ENCODE measurements at places on chromosomes 5 and 9.

- no peak for DNase-seq
Observed at GRCh38 chr9:109052416-109052815, 39.1 kb upstream of the CTNNAL1 start.

- no peak for DNase-seq
Observed at GRCh38 chr9:18594837-18595236, 120.9 kb downstream of the ADAMTSL1 start.

GRCh38 chr5:55622460-55622859 is 87.7 kb upstream of the PLPP1 start:
- DNase-seq = no peak

DNA sequence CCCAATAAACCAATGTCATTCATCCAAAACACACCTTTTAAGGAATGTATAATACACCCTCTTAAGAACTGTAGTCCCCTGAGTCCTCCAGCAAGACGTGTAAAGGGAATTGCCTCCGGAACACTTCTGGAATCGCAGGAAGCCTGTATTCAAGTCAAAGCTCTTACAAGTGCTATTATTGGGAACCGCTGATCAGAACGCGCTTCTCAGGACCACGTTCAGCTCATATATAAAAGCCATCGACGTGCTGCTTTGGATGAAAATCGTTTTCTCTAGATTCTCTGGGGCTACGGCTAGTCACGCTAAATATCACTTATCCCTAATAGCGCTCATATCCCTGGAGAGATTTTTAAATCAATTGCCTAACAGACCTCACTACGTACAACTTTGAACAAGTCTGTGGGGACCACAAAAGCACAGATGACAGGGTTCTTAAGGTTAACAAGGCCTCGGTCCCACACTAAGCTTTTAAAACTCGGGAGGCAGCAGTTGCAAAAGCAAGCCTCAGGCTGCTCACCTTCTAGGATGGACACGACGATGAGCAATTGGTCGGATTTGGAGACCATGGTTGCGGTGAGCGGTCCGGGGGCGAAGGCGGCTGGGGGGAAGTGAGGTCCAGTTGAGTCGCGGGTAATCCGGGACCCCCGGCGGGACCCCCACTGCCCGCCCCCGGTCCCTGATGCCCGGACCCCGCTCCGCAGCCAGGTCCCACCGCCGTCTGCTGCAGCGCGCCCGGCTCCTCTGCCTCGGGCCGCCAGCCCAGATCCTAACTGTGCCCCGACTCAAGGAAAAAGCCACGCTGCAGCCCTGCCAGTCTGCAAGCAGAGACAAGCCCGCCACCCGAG is 548 bp downstream of the CEP120 start:
- peak; percentile 2 for DNase-seq

DNA sequence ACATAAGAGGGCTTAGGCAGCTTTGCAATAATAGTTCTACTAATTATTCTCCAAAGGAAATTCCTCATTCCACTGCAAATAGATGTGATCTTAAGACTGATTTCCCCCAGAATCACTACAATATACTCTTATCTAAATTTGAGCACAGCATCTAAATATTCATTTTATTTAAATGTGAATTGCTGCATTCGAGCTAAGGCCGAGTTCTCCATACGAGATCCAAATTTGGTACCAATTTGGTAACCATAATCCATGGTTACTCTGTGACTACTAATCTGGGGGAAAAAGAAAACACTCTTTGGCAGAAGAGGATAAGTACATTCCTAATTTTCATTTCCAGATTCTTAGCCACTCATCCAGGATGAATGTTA is 19.7 kb upstream of the RIC1 start:
- no peak for DNase-seq

GRCh38 chr9:126957687-126958053 is 43.1 kb downstream of the RALGPS1 start:
- no peak for DNase-seq

GRCh38 chr9:135772056-135772646 is 70.2 kb downstream of the KCNT1 start:
- DNase-seq = no peak

- DNase-seq = no peak
Observed at GRCh38 chr9:138121438-138122050, 244.0 kb downstream of the CACNA1B start.

- DNase-seq = no peak
Observed at GRCh38 chr5:58885260-58885659, 302.4 kb downstream of the RAB3C start.

DNA sequence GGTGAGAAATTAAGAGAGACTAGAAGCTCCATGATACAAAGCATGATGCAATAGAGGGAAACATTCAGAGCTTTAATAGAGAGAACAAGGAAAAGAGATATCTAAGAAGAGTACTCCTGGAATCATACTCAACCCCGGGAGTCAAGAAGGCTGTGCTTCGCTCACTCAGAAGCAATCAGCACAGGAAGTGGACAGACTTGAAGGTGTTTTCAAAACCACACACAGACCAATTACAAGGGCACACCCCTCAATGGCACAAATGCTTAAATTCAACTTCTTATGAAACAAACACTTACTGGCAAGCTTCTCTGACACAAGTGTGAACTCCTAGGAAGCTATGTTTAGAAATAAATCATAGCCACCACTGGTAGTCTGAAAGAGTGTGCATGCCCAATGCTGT is 462.3 kb downstream of the GABRG2 start:
- no peak for DNase-seq

DNA sequence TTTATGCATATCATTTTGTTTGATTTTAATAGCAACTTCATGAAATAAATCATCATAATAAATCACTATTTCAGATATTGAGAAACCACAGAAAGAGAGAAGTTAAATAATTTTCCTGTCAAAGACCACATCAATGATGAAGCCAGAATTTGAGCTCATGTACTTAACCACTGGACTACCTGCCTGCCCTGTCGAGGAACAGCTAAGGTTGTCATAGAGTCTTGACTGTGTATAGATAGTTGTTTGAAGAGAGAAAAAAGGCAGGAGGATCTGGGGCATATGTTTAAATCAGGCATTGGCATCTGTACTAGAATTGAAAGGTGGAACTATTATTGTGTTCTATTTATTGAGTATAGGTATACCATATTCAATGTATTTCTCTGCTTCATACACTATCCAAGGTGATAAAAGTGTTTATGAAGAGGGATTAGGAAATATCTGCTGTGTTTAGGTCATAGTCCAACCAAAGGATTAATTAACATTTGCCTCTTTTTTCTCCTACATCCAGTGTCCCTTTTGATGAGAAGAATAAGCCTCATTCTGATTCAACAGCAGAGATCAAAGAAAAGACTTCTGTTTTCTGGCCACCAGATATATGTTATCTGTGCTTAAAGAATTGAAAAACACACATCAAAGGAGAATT is 37.3 kb upstream of the CDKN2B start:
- no peak for DNase-seq

DNA sequence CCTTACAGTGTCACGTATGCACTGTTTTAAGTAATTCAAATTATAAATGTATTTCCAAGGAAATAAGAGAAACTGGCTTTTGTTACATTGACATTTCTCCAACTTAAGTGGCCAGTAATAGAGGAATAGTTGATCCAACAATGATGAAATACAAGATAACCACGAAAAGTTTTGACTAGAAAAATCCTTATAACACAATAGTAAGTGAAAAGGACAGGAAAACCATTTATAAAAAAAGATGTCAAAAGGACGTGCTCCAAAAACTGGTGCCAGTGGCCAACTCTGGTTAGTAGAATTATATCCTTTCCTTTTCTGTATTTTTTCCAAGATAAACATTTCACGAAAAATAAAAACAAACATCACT is 210.9 kb downstream of the GAPVD1 start:
- DNase-seq = no peak

- no peak for DNase-seq
Observed at GRCh38 chr5:155512329-155512728, 498.8 kb downstream of the KIF4B start.

GRCh38 chr5:131406076-131406475 is 142.2 kb downstream of the CDC42SE2 start:
- DNase-seq = no peak

- DNase-seq = no peak
Observed at GRCh38 chr9:89865981-89866380, 261.2 kb downstream of the GADD45G start.
